Activated CD4-positive, alpha-beta T cell treated with anti-CD3 and anti-CD28 coated beads, Interleukin-2, amount 50 U/mL, for 1 hour (primary cell): ENCODE measurements at places on chromosomes 3 and 15.
A peak's percentile ranks its signal among the peaks of the same experiment; 100 is the strongest.

GRCh38 chr15:67768313-67768977 is 56.9 kb upstream of the SKOR1 start:
- DNase-seq: no peak

- no peak for DNase-seq
Observed at GRCh38 chr3:106820726-106821362, 556.4 kb upstream of the CCDC54 start.

DNA sequence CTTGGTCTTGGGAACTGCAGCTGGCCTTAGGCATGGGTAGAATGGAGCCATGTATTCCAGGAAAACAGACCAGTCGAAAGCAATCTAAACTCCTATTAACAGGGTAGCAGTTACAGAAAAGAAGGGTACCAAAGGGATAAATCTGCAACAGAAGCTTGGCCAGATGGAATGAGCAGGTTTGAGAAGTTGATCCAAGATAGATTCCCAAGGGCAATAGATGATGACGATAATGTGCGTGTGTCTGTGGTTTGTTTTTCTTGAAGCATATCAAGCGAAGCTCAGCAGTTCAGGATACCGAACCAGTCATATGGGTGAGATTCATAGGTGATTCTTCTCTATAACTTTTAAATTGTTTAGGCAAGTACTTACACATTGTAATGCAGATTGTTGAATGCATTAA is 203.8 kb upstream of the SEMA6D start:
- DNase-seq: no peak

GRCh38 chr15:31160297-31160696 is 58.8 kb upstream of the TRPM1 start:
- no peak for DNase-seq

GRCh38 chr3:52811452-52812011 is 16.9 kb downstream of the ITIH3 start:
- no peak for DNase-seq

DNA sequence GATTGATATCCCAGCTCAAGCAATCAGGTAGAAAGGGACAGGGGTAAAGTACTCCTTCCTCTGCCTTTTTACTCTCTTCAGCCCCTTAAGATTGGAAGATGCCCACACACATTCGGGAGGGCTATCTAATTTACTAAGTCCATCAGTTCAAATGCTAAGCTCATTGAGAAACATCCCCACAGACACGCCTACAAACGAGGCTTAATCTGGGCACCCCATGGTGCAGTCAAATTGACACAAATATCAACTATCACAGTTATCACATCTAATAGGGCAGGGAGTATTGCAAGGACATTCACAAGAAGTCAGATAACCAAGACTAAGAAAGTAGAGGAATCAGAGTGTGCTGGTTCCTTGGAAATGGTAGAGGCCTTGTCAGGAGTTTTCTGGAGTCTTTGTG is 437.8 kb upstream of the AZI2 start:
- DNase-seq: no peak

DNA sequence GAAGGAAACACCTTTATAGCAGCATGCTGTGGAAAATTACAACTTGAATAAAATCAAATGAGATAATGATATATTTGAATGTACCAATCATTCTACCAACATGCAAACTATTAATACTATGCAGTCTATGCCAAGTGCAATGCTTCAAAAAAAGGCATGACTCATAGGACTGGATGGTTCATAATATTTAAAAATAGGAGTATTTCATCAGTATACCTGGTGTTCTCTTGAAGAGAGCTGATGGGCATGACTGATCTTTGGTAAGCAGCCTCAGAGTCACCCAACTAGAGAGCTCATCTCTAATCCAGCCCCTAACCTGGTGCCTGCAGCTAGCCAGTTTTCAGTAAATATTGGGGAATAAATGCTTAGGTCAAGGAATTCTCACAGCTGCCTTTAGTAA is 434.7 kb upstream of the ARRDC4 start:
- no peak for DNase-seq

- no peak for DNase-seq
Observed at GRCh38 chr3:120559242-120560061, 36.7 kb upstream of the NDUFB4 start.

DNA sequence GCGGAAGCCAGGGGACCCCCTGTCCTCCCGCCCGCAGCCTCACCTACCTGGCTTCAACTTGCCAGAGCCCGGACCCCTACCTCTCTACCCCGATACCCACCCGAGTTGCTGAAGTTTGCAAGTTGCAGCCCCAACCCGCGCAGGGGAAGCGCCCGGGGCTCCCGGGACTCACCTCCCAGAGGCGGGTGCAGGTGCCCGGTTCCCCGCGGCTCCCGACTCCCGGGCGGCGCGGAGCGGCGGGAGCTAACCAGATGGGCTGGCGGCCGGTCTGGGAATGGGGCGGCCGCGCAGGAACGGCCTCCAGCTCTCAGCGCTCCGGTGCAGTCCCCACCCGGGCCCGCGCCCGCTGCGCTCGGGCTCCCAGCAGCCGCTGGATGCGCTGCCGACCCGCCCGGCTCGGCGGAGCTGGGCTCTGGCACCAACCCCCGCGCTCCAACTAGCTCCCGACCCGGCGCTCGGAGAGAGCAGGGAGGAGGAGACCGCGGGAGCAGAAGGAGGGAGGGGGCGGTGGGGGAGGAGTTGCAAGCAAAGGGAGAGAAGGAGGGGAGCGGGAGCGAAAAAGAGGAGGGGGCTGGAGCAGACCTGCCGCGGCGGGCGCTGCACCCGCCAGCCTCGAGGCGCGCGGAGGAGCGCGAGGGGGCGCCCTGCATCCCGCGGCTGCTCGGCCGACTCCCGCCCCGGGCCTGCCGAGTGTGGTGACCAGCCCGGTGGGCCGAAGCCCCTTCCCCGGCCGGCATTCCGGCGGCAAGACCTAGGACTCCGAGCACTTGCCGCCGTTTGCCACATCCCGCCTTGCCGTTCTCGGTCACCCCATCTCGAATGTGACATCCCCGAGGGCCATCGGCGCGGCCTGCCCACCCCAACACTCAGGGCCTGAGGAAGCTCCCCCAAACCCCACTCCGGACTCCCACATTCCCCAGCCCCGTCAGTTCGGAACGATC is at the start of gene SEMA5B:
SEMA5B (minus strand) TSS at position 472 of the 941 bp plus-strand sequence. CDS start 66,500 bp downstream, outside the sequence.
- DNase-seq: no peak

- no peak for DNase-seq
Observed at GRCh38 chr3:8481380-8481779, 20.2 kb upstream of the LMCD1 start.

GRCh38 chr15:38153781-38154180 is 98.9 kb upstream of the SPRED1 start:
- no peak for DNase-seq

GRCh38 chr3:172270557-172271166 is 177.6 kb downstream of the GHSR start:
- DNase-seq: no peak

- DNase-seq: no peak
Observed at GRCh38 chr3:190169877-190170276, 49.2 kb upstream of the P3H2 start.

- DNase-seq: no peak
Observed at GRCh38 chr3:148717885-148718561, 20.3 kb downstream of the AGTR1 start.

DNA sequence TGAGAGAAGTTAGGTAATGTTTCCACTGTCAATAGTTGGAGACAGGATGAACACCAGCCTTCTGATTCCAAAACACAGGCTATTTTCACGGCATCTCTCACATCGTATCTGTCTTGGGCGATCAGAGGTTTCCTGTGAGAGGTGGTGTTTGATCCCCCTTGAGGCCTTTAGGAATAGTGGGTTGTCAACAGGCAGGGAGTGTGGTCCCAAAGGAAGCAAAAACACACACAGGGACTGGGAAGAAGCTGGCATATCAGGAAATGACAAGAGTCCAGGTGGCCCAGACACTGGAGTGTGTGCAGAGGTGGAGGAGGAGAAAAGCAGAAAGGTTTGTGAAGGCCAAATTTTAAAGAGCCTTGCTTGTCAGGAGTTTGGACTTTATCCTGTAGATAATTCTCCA is 6.6 kb upstream of the MAGEF1 start:
- DNase-seq: no peak

DNA sequence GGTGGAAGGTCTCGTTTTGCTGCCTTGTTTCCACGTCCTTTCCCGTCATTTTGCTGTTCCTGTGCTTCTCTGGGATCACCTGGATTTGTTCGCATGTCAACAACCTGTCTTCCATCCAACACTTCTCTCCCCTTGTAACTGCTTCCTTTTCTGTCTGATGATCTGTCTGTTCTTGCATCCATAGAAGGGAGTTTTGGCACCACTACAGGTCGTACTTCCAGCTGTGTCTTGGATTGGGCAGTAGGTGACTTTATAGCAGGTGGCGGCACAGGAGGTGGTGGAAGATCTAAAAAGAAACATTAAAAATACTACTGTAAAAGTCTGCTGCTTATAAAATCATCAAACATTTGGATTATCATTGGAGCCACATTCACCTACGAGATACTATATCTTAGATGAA is 1161.0 kb downstream of the ROBO1 start:
- DNase-seq: no peak

- no peak for DNase-seq
Observed at GRCh38 chr15:61989667-61990066, 70.6 kb downstream of the VPS13C start.

- no peak for DNase-seq
Observed at GRCh38 chr15:79157631-79158592, 67.3 kb upstream of the RASGRF1 start.

- no peak for DNase-seq
Observed at GRCh38 chr3:194860725-194861124, 175.0 kb downstream of the FAM43A start.

- DNase-seq: no peak
Observed at GRCh38 chr3:160402221-160403027, 3.0 kb downstream of the SMC4 start.

DNA sequence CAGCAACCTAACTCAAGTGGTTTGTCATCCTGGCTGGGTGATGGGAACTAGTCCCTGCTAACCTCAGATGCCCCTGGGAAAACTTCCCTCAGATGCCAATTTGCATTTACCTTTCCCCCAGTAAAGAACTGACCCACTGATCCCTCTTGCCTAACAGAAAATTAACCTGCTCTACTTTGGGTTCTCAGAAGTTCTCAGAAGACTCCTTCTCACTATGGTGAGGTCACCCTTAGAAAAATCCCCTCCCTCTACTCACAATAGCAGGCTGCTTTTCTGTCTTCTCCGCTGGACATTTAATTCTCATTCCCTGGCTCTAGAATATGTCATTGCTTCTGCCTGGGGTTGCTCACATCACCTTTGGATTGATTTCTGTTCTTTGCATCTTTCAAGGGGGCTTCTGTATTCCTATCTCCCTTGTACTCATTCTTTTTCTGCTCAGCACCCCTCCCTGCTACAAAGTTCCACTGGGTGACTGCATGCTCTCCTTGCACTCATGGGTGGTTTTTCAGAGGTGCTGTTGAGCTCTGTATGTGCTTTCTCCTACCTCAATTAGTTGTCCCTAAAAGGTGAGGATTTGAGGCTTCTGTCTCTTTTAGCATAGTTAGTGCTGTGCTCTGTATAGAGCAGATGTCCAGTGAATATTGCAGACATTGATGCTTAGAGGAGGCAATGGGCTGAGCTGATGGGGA is 869 bp downstream of the PLA1A start:
- DNase-seq: no peak

- DNase-seq: no peak
Observed at GRCh38 chr3:5579946-5580345, 392.4 kb downstream of the EDEM1 start.

GRCh38 chr3:50165910-50166538 is 10.9 kb downstream of the SEMA3F start:
- DNase-seq: no peak

GRCh38 chr15:25053000-25053815 is 98.4 kb downstream of the SNRPN start:
- DNase-seq: no peak

DNA sequence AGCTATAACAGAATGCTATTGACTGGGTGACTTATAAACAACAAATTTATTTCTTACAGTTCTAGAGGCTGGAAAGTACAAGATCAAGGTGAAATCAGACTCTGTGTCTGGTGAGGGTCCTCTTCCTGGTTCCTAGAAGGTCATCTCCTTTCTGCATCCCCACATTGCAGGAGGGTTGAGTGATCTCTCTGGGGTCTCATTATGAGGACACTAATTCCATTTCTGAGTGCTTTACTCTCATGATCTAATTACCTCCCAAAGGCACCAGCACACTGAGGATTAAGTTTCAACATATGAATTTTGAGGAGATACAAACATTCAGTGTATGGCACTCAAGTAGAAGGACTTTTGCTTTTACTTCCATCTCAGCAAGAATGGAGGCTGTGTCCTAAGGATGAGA is 534.1 kb upstream of the KCNMB2 start:
- DNase-seq: no peak

GRCh38 chr3:11156026-11156410 is 1.7 kb downstream of the HRH1 start:
- no peak for DNase-seq

DNA sequence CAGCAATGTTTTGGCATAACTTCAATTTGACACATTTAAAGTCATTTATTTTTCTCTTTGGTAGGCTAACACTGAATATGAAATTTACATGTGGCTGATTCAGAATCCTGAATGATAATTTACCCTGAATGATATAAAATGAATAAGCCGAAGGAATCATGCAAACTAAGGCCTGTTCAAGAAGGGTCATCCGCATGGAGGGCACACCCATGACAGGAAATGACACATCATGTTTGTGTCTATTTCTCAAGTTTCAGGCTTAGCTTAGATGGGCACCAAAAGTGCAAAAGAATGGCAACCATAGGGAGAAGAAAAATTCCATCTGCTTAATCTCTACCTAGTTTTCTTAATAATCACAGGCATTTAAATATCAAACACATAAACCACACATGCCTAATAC is 141.5 kb downstream of the DUT start:
- DNase-seq: no peak

DNA sequence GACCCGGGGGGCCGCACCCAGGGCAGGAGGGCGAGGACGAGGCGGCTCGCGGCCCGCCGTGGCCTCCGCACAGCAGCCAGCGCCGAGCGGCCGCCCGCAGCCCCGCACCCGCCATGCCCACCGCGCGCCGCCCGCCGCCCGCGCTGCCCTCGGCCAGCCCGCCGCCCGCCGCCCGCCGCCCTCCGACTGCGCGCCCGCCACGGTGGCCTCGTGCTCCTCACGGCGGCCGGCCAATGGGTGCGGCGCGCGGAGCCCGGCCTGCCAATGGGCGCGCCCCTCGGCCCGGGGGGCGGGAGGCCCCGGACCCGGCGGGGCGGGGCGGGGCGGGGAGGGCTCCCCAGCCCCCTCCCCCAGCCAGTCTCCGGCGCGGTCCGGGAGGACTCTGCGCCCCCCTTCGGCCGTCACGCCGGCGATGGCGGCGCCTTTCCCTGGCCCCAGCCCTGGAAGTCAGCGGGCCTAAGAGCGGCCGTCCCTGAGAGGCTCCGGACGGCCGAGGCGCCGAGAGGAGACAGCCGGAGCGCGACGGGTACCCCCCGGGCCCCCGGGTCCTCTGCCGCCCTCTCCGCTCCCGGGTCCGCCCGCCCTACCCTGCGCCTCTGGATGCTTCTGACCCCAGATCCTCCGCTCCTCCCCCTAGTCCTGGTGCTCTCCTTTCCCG is at the start of gene NT5DC2:
NT5DC2 (minus strand) TSS at position 235 of the 658 bp plus-strand sequence; CDS start at position 115, 120 bp downstream.
- DNase-seq: peak; percentile 41

DNA sequence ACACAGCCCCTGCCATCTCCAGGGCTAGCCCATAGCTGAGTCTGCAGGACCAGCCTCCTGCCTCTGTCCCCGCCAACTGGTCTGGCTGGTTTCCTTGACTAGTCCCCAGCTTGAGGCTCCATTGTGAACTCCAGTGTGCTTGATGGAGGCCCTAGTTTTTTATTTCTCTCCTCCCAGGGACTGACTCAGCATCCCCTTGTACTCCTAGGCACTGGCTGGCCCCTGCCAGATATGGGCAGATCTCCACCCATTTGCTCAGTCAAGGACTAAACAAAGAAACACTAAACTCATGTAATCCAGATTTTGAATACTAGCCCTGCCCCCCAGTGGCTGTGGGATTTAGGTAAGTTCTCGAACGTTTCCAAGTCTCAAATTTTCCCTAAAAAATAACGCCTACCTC is 415.4 kb upstream of the RORA start:
- no peak for DNase-seq
